H1 (cell line): ENCODE measurements at places on chromosomes 16 and 17. TPM values are rescaled to one million over a fixed set of nuclear protein-coding genes. Genes with fewer than 3 reads are reported as not detected.

The KRTAP4-5 gene
- not detected in 2 replicates for polyA plus RNA-seq

The KRTAP4-4 gene
- not detected in 2 replicates for polyA plus RNA-seq

The ANKS3 gene
- 15.5 and 23.9 TPM in 2 replicates for polyA plus RNA-seq

The MYCBPAP gene
- polyA plus RNA-seq, result 0.89 and 1.2 TPM in 2 replicates

The PIK3R5 gene
- polyA plus RNA-seq, result 2.7 and 4.2 TPM in 2 replicates

The C16orf92 gene
- not detected in 2 replicates for polyA plus RNA-seq

The VAC14 gene
- 108 and 113 TPM in 2 replicates for polyA plus RNA-seq

The HSD11B2 gene
- polyA plus RNA-seq, result 32.9 and 41.9 TPM in 2 replicates

The DLG4 gene
- 18.9 and 35.2 TPM in 2 replicates for polyA plus RNA-seq

The CCL4 gene
- polyA plus RNA-seq, result not detected in 2 replicates

The CTRB1 gene
- polyA plus RNA-seq, result not detected in 2 replicates

The SOCS3 gene
- polyA plus RNA-seq, result 10.1 and 15.2 TPM in 2 replicates

The NLRC3 gene
- 0.18 and 0.25 TPM in 2 replicates for polyA plus RNA-seq

The NDUFAB1 gene
- polyA plus RNA-seq, result 247 and 294 TPM in 2 replicates

The CACNG5 gene
- polyA plus RNA-seq, result 3.1 and 4.1 TPM in 2 replicates

The TACO1 gene
- 19.1 and 19.8 TPM in 2 replicates for polyA plus RNA-seq

The TBC1D3G gene
- polyA plus RNA-seq, result 0.18 TPM in 1 of 2 replicates, not detected in the other

The SLFN12L gene
- polyA plus RNA-seq, result not detected in 2 replicates

The SLC16A11 gene
- 0.39 and 0.85 TPM in 2 replicates for polyA plus RNA-seq

The CPHXL2 gene
- polyA plus RNA-seq, result not detected in 2 replicates

The CCNF gene
- polyA plus RNA-seq, result 15.4 and 25.5 TPM in 2 replicates
